ENCODE measurements at places on chromosomes 1 and 21.
A peak's percentile ranks its signal among the peaks of the same experiment; 100 is the strongest.

DNA sequence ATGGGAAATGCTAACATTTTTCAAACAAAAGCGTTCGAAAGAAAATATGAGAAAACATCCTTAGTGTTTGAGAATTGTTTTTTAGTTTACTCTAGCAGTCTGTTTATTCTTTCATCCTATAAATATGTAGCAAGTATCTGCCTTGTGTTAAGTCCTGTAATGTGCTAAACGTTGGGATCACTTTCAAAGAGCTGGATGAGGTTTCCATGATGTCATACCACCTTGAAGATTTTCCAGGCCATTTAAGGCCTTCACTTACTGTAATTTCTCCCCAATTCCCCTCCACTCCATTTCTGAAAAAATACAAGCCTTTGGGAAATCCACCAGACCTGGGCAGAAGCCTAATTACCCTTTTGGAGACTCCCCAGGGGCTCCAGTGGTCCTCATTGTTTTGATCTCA, 24.2 kb upstream of the CTBS start:
- DNase-seq, result no peak

GRCh38 chr1:41590331-41590730, 105.8 kb upstream of the EDN2 start:
- no peak for DNase-seq

GRCh38 chr1:112396653-112397471, 848 bp downstream of the CTTNBP2NL start:
- no peak for DNase-seq

- DNase-seq, result no peak
Observed at GRCh38 chr1:214516434-214517326, 34.7 kb downstream of the PTPN14 start.

DNA sequence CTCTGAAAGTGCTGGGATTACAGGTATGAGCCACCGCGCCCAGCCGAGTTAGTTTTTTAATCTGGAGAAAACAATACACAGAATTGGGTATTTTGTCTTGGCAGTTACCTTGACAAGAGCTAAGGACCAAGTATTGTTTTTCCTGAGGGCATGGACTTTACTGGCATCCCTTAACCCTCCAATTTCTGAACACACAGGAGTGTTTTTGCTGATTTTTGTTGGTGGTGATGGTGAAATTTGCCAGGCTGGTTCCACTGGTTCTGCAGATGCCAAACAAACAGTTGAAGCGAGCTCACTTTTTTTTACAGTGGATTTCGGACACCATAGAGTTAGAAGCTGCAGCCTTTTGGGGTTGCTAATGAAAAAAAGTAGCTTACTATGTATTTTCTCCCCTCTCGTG, 37.2 kb upstream of the SH3D21 start:
- DNase-seq, result no peak

DNA sequence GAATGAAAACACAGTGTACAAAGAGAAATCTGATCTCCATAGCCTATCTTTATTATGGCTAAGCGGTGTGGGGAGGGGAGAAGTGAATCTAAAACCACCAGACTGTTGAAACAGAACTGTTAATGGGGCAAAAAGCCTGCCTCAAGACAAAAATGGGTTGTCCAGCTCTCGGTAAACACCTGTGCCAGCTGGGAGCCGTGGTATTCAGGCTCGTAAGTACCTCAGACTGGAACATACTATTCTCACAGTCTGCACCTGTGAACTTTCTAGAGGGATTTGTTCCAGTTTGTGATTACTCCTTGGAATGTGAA, 42.7 kb upstream of the ATP1A1 start:
- DNase-seq, result no peak

GRCh38 chr1:197973206-197973605, 56.0 kb downstream of the LHX9 start:
- DNase-seq, result no peak

GRCh38 chr1:205285381-205286101, 36.0 kb downstream of the NUAK2 start:
- no peak for DNase-seq

DNA sequence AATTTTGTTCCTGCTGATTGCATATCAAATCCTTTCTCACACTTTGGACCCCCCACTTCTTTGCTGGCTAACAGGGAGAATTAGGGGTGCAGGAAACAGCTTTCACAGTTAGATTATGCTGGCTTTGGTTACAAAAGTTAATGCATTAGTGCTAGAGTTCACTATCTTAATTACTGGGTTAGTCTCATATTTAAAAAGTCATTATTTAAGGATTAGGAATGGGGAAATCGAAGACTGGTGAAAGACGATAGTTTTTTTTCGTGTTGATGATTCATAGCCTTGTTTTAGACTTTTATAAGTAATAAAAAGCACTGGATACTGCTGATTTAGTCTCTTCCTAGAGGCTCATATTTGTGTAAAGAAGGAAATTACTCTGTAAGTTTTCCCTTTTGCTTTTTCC, 11.6 kb downstream of the ST6GALNAC3 start:
- no peak for DNase-seq

DNA sequence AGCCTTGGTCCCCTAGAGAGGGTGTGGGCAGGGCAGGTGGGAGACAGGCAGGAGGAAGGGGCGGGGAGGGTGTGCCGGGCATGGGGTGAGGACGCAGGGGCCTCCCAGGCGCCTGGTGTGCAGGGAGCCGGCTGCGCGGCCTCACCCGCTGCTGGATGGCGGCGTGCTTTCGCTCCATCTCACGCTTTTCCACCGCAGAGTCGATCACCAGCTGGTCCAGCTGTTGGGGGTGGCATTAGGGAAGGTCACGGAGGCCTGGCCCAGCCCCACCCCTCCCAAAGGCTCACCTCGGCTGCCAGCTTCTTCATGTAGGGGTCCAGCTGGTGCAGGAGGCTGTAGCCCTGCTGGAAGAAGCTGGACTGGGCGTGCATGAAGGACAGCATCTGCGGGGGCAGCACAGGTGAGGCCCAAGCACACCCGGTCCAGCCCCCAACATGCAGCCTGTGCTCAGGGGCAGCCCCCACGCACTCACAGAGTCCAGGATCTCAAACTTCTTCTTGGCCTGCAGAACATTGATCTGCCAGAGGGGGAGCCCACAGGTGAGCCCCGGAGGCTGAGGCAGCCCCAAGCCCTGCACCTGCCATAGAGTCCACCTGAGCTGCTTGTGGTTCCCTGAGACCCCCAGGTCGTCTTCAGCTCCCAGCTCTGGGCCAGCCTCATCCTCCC, 7.9 kb downstream of the ACAP3 start:
- DNase-seq, result no peak

DNA sequence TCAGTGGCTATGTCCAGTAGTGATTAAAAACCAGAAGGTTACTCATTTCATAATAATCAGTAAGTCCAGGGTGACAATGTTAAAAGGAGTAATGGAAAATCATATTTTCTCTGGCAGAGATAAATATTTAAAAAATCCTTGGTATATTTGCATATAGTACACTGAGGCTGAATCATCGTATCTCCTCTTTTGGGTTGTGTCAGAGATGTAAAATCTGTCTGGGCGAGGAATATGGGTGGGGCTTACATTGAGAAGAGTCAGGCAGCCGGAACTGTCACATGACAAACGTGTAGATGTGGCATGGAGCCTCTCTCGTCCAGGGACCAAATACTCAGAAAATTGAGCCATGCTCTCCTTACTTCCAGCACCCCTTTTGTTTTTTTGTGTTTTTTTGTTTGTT, 120.9 kb downstream of the FMN2 start:
- DNase-seq, result no peak

GRCh38 chr1:37186246-37186756, 152.0 kb upstream of the GRIK3 start:
- no peak for DNase-seq

DNA sequence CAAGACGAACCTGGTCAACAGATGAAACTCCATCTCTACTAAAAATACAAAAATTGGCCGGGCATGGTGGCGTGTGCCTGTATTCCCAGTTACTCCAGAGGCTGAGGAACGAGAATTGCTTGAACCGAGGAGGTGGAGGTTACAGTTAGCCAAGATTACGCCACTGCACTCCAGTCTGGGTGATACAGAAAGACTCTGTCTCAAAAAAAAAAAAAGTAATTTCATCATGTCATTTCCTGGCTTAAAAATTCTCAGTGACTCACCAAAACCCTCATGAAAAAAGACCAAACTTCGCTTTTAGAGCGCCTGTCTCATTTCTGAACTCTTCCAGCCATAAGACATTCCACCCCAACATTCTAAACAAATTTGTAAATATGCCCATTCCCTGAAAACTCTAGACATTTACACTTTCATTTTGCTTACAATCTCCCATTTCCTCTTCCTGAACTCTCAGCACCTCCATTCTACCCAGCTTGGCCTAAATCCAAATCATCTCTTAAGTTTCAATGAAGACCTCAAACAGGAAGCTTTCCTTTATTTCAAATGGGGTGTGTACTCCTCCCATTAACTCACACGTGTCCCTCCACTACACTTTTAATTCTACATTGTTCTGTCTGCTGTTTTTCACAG, 50.5 kb upstream of the PRRC2C start:
- no peak for DNase-seq

DNA sequence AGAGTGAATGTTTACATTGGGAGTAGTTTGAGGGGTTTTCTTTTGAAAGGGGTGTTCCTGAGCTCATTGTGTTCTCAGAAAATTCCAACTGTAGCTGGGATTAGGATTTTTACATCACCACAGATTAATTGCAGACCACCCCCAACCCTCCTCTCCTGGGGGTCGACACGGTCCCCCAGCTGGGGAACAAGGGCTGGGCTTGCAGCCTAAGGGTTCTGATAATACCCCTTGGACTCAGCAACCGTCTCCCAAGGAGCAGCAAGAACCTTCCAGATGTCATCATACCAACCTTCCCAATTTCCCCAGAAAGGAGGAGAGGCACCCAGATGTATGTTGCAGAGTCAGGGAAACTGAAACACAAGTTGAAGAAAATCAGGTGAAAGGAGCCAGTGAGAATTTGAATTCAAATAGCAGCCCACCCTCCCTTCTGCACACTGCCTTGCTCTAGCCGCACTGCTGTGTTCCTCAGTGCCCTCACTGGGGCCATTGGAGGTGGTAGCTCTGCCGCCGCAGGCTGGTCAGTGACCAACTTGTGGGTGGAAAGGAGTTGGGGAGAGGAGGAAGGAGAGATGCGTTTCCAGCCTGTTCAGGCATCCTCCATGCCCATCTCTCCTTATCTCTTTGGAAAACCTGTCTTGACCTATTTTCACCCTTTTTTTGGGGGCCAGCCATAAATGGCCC, 14.7 kb upstream of the IGFN1 start:
- no peak for DNase-seq

- no peak for DNase-seq
Observed at GRCh38 chr1:53203466-53203865, 6.8 kb downstream of the CPT2 start.

DNA sequence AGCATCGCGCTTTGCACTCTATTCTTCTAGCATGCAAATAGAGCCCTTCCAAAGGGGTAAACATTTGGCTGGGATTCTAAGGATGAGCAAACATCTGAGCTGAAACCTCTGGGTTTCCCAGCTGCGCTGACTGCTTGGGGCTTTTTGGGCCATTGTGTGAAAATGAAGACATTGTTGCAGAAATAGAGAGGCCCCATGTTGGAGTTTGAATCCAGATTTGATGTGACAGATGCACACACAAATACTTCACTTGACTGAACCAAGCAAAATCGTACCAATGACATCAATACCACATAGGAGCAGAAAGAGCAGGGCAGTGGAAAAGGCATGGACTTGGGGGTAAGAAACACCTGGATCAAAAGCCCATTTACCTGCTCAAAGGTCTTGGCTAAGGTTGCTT, 144.6 kb upstream of the HMGB4 start:
- no peak for DNase-seq

GRCh38 chr21:31530897-31531705, 128.4 kb upstream of the SOD1 start:
- DNase-seq, result no peak

DNA sequence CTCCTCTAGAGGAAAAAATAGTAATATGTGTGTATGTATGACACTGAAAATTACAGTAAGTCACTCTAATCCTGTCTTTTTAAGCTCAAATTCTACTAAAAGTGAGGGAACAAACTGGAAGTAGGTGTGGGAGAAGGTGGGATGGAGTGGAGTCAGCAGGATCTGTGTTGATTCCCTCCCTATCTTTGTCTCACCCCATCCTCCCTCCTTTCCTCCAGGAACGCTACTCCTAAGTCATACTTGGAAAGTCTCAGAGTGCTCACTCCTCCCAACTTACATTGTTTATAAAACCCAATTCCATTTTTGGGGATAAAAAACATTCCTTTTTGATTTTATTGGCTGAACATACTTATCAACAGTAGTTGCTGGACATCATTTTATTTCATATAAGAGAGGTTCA, 14.9 kb upstream of the NUP133 start:
- no peak for DNase-seq

- DNase-seq, result no peak
Observed at GRCh38 chr1:119181218-119181617, 40.8 kb upstream of the WARS2 start.

DNA sequence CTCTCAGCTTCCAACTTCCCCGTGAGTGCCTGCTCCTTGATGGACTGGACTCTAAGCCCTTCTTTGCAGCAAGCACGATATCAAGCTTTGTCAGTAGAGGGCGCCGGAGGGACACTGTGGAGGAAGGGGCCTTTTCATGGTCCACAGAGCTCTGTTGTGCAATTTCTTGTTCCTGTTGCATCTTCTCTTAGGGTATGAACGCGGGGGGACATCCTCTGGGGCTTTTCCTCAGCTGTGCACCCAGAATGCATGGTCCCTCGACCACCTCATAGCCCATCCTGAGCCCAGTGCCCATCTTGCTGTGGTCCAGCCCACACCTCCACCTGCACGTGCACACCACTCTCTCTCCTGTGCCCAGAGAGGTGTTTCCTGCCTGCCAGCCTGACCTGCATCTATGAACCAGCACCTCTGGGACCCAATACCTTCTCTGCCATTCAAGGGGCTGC, 556.8 kb downstream of the PTPRU start:
- peak; percentile 83 for DNase-seq

- no peak for DNase-seq
Observed at GRCh38 chr1:246398126-246398813, 108.8 kb downstream of the SMYD3 start.

GRCh38 chr1:110186558-110186957, 23.6 kb upstream of the KCNC4 start:
- DNase-seq, result no peak

DNA sequence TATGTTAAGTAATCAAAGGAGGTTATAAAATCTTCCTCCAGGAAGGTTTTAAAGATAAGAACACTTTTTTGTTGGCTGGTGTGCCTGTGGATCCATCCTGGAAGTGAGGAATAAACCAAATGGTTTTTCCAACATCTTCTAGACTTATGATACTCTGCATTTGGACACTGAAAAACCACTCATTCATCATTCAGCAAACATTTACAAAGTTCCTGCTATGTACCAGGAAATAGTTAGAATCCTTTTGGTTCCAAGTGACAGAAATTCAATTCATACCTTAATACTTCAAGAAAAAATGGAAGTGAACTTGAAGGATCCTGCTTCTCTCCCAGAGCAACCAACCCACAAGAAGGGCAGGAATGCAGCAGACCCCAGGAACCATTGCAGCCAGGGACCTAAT, 39.6 kb upstream of the PIGC start:
- DNase-seq, result no peak

GRCh38 chr1:154840269-154841176, 29.6 kb downstream of the KCNN3 start:
- no peak for DNase-seq

DNA sequence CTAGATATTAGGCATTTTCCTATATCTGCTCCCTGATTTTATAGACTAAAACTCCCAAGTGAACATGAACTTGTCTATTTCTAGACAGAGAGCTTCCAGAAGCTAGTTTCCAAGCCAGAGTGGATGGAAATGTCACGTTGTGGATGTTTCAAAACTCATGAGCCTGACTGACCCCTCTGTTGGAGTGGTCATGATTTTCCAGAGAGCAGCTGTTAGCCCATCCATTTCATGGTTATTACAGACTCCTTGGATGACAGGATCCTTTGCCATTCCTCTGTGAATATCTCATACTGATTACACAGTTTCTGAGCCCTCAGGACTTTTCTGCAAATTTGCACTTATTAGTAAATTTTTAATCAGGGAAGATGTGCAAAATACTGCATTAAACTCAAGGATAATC, 76.8 kb upstream of the ATF3 start:
- no peak for DNase-seq

Data from anterior cingulate cortex (tissue), 58 donors.